ENCODE measurements at places on chromosomes 4 and X. TPM values are rescaled to one million over a fixed set of nuclear protein-coding genes. Genes with fewer than 3 reads are reported as not detected.

- no peak overlapping the region for H3K4me3 ChIP-seq
- H3K27me3 ChIP-seq = no peaks in the 10 kb centered on the region
- DNase-seq = no peak
- H3K27ac ChIP-seq = no peak overlapping the region
Measured at GRCh38 chr4:96009427-96010119, 169.7 kb downstream of the PDHA2 start.

- H3K4me1 ChIP-seq = no peaks in the 10 kb centered on the region
- no peaks in the 10 kb centered on the region for H3K36me3 ChIP-seq
- no peak overlapping the region for H3K27ac ChIP-seq
- H3K27me3 ChIP-seq = no peaks in the 10 kb centered on the region
Measured at GRCh38 chr4:52964011-52964410, 101.9 kb downstream of the RASL11B start.

FAM241A gene
- 0.79 TPM for total RNA-seq

- no peak overlapping the region for H3K27ac ChIP-seq
- H3K27me3 ChIP-seq = no peaks in the 10 kb centered on the region
- H3K4me1 ChIP-seq = no peaks in the 10 kb centered on the region
Measured at GRCh38 chr4:139635966-139636365, 29.7 kb upstream of the MGST2 start.

KCND1 gene
- total RNA-seq = 1.5 TPM

DNA sequence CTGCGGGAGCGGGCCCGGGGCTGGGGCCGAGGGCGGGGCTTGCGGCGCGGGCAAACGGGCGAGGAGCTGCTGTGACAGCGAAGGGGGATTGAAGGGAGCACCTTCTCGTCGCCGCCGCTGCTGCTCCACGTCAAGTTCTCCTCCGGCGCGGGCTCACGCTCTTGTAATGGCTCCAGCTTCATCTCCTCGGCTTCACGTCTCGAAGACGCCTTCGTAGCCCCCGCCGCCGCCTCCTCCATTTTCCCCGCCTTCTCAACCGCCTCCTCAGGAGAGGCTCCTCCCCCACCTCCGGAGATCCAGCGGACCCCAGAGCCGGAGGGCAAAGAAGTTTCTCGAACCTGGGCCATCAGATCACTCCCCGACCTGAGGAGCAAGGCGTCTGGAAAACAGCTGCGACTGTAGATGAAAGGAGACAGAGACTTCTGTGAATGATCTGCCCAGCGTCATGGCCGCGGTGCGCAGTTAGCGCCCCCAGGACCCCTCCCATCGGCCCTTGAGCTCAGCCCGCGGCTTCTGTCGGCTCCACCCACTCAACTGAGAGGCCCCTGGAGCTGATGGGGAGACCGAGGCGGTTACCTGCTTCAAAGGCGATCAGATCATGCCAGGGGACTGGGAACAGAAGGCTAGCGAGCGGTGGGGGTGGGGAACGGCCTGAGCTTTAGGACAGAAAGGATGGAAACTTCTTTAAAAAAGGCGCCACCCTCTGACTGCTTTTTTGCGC lies 895 bp downstream of the USP51 start:
- peak overlapping the region; percentile 92 for H3K27ac ChIP-seq
- H3K4me3 ChIP-seq = peak overlapping the region; percentile 94
- peaks cover 3% of the 10 kb centered on the region for H3K4me1 ChIP-seq
- H3K27me3 ChIP-seq = no peaks in the 10 kb centered on the region
- H3K36me3 ChIP-seq = no peaks in the 10 kb centered on the region

SRPX2 gene
- not detected for total RNA-seq

DNA sequence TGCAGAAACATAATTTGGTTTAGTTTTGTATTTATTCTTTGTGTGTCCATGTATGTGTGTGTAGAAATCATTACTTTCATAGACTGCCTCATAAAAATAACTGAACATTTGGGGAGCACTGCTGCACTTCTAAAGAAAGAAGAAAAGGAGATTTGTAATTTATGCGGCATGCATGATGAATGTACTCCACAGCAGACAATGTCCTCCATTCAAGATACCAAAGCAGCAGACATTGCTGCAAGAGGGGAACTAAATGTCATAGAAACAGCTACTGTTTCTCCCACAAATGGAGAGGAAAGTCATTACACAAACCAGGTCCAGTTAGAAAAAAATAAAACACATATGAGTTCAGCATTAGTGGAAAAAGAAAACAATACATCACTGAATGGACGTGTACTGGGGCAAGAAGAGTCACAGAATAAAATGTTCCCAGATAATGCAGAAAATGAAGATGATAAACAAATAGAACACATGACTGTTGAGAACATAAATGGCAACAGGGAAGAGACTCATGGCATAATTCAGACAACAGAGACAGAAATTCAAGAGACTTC lies 2.6 kb downstream of the DTHD1 start:
- no peak overlapping the region for H3K4me3 ChIP-seq
- H3K36me3 ChIP-seq = no peaks in the 10 kb centered on the region
- no peak overlapping the region for H3K27ac ChIP-seq
- no peak for DNase-seq
- peaks cover 4% of the 10 kb centered on the region for H3K27me3 ChIP-seq

Data from B cell (primary cell).